Tongue (tissue), 3 donors: ENCODE measurements at places on chromosomes 12 and 14. TPM values are rescaled to one million over a fixed set of nuclear protein-coding genes. Genes with fewer than 3 reads are reported as not detected.
A peak's percentile ranks its signal among the peaks of the same experiment; 100 is the strongest.

GRCh38 chr12:82326905-82327503, 31.2 kb downstream of the CCDC59 start:
- DNase-seq, result peak; percentile 47

DNA sequence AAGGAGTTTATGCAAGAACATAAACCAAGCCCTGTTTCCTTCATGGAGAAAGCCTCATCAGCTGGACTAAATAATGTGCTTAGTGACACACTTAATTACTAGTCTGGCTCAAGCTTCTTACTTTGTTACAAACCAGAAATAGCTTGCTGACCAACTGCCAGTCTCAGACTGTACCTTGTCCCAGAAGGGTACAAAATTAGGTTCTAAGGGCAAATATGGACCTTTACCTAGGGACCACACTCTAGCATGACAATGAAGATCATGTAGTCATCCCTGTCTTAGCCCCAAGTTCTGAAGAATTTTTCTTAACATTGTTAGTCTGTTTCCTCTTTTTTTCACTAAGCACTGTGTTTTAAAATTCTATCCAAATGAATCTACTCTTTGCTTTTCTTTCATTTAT, 2.2 kb downstream of the AMN1 start:
- DNase-seq, result no peak

- no peak for DNase-seq
Measured at GRCh38 chr14:50892255-50892654, 20.4 kb downstream of the ABHD12B start.

DNA sequence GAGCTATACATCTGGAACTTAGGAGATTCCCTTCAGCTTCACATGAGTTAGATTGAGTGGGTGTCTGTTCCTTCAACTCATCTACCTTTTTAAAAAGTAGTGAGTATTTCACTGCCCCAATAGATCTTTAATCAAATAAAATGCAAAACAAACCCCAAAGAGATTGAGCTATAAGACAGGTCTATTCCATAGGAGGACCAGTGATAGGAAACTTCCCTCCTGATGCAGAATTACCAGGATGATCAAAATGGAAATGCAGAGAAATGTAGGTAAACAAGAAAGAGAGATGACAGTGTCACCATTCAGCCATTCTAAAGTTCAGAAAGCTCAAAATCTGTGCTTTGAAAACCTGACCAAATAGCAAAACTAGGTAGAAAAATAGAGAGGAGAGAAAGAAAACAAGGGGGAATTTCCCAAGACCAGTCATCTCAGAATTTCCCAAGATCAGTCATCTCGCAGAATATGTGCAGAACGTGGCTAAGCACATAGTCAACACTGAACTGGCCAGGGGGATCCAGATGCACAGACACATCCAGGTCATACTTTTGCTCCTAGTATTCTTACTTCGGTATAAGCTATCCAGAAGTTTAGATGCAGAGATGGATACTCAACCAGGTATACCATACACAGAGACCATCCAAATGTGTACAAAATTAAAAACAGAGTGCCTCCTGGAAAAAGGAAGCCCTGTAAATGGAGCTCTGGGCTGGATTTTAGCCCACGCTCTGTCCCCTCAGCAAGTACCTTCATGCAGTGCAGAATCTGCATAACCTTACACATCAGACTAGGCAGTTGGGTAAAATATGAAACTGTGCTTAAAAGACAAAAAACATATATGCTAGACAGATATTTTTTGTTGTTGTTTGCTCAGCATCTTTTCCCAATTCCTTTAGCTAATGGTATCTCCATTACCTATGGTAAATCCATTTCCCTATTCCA, 27.4 kb downstream of the SLC41A2 start:
- DNase-seq, result no peak

GRCh38 chr14:30521899-30522736, 36.8 kb upstream of the G2E3 start:
- peak; percentile 65 for DNase-seq

DNA sequence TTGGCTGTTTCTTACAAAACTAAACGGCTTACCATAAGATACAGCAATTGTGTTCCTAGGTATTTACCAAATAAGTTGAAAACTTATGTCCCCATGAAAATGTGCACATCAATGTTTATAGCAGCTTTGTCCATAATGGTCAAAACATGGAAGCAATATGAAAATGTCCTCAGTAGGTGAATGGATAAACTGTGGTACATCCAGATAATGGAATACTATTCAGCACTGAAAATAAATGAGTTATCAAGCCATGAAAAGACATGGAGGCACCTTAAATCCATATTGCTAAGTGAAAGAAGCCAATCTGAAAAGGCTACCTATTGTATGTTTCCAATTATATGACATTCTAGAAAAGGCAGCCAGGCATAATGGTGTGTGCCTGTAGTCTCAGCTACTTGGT, 40.7 kb downstream of the CFL2 start:
- no peak for DNase-seq

GPR135 gene
- total RNA-seq, result 2.1 TPM
